Activated naive CD8-positive, alpha-beta T cell treated with anti-CD3 and anti-CD28 coated beads, Interleukin-2, amount 50 U/mL, for 16 hours (primary cell): ENCODE measurements at places on chromosomes 2 and 18.

DNA sequence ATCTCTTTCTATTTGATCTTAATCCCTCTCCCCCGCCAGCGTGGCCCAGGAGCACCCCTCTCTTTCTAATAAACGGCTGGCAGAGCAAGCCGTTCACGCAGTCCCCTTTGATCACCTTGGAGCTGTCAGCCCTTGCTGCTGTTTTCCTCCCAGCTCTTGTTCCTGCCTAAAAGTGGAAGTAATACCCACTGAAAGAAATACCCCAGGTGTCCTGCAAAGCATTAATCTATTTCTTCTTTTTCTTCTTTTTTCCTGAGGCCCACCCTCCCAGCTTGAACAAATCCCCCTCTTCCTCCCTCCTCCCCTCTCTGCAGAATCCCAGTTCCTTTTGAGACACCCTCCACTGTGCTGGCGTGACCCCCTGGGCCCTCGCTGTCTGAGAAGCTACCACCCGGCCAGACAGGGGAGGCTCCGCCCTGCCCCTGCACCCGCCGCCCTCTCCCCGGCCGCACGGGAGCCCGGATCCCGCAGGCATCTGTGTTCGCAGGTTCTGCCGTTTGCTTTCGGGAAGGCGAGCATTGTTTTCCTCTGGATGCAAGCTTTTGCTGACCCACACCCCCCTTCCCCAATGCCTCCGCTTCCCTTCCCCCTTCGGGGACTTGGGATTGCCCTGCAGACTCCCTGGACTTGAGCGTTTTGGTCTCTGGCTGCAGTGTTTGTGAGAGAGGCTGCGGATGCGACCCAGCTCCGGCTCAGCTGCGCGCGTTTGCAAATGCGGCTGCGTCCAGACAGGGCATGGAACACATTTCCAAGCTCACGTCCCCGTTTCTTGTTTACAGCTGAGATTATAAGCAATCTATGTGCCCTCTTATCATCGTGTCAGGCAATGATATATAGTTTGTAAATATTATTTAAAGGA is 631.5 kb downstream of the NYAP2 start:
- DNase-seq = no peak

DNA sequence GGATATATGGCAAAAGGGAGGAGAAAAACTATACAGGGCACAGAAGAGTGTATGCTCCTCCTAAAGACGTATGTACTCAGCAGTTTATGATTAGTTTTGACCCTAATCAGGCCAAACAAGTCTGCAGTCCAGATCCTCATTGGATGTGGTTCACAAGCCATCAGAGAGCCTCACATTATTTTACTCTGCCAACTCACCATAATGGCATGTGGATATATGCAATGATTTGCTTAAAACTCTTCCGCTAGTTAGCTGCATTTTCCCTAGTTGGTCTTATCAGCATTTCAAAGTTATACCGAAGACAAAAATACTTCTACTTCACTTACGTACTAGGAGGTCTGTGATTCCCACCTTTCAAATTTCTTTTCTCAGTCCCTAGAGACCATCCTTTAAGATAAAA is 198.4 kb downstream of the CMPK2 start:
- no peak for DNase-seq

- no peak for DNase-seq
These were observed 38.0 kb downstream of the TSHZ1 start for GRCh38 chr18:75248426-75249174.

DNA sequence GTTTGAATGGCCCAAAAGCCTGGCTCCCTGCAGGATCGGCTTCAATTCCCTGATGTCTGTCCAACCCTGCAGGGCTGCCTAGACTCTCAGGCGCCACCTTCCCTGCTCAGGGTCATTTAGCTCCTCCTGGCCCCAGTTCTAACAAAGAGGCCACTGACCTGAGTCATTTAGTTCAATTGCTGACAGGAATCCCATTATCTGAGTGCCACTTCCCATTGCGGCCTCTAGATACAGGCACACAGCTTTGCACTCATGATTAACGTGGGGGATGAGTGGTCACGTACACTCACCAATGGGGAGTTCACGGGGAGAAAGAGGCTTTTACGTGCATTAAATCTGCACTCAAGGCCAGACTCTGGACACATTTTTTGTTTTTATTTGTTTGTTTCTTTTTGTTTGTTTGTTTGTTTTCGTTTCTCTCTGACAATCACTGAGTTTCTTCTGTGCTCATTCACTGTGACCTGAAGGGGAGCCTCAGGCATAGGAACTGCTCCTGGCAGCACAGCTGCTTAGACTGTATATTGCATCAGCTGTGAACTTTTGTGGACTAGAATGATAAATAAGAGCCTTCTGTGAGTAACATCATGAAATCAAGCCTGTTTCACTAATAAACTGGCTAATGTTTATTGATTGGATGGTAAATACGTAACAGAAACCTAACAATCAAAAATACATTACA is 118.9 kb upstream of the CTNNA2 start:
- no peak for DNase-seq

- DNase-seq = no peak
These were observed 23.0 kb upstream of the ACTR2 start for GRCh38 chr2:65204461-65205210.

DNA sequence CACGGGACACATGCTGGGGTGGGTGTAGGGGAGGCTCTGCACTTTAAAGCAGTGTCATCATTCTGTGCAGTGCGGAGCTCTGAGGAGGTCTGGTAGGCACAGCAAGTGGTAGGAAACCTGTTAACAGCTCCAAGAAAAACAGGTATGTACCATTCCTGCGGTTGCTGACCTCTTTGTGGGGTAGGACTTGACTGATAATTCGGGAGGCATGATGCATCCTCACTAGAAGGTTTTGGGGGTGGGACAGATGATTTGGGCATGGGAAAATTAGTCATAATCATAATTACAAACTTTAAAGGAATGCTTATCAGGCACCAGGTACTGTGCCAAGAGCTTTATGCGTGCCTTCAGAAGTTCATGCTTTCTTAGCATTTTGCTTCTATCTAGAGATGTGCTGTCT is 9.7 kb downstream of the DOK1 start:
- DNase-seq = no peak

GRCh38 chr18:79948719-79949411 is 2.6 kb downstream of the SLC66A2 start:
- no peak for DNase-seq

DNA sequence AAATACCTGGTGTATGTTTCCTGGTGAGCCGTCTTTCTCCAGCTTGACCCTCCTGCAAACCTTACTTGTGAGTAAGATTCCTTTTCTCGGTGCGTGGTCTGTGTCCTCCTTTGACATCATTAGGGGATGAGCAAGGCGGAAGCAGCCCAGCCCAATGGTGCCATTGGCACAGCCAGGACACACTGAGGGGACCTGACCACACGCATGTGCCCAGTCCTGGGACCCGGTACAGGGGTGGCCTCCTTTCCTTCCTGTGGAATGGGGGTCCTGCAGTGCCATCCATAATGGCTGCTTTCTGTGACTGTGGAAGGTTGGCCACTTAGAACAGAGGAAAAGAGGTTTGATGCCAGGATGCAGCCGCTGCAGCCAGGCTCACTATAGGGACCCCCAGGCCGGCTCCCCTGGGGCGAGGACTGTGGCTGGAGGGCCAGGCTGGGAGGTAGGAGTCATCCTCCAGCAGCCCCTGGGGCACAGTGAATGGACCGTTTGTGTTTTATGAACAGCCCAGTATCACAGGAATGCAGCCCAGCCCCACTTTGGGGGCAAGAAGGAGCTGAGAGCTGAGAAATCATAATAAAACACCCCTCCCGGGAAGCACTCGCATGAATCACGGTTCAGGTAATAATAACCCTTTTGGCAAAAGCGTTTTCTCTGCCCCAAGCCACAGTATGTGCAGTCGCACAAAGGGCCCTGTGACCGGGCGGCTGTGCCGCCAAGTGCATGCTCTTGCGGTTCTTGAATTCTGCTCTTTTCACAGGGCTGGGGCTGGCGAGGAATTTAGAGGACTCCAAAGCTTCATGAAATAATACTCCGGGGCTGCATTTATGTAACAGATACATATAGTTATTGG is 73.2 kb downstream of the ASB1 start:
- no peak for DNase-seq

DNA sequence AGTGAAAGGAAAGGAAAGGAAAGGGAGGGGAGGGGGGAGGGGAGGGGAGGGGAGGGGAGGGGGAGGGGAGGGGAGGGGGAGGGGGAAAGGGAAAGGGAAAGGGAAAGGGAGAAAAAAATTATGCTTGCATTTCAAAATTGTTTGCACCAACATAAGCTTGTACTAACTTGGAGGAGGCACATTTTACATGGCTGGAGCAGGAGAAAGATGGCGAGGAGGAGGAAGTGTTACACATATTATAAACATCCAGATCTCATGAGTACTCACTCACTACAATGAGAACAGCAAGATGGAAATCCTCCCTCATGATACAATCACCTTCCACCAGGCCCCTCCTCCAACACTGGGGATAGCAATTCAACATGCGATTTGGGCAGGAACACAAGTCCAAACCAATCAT is 660.2 kb upstream of the CDH2 start:
- no peak for DNase-seq

- no peak for DNase-seq
These were observed 7.8 kb downstream of the SATB2 start for GRCh38 chr2:199449956-199450355.

DNA sequence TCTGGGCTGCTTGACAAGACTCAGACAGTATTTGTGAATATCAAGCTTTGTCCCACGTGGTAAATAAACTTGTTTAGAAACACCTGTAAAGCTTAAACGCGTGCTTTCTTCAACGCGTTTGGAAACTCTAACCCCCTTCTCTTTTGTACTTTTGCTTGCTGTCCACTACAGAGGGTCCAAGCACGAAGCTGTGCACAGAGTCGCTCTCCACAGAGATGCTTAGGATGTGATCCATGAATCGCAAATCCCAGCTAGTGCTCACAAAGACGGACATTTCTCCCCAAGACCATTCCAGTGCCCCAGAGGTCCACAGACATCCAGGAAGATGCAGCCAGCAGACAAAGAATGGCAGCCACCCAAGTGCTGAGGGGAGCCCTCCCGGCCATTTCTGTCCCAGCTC is at the start of gene GPR45:
GPR45 (plus strand) TSS at position 301 of the 400 bp plus-strand sequence. CDS start 116 bp downstream, outside the sequence.
- DNase-seq = no peak
